Astrocyte of the hippocampus (primary cell): ENCODE measurements at places on chromosomes 1 and 21.

DNA sequence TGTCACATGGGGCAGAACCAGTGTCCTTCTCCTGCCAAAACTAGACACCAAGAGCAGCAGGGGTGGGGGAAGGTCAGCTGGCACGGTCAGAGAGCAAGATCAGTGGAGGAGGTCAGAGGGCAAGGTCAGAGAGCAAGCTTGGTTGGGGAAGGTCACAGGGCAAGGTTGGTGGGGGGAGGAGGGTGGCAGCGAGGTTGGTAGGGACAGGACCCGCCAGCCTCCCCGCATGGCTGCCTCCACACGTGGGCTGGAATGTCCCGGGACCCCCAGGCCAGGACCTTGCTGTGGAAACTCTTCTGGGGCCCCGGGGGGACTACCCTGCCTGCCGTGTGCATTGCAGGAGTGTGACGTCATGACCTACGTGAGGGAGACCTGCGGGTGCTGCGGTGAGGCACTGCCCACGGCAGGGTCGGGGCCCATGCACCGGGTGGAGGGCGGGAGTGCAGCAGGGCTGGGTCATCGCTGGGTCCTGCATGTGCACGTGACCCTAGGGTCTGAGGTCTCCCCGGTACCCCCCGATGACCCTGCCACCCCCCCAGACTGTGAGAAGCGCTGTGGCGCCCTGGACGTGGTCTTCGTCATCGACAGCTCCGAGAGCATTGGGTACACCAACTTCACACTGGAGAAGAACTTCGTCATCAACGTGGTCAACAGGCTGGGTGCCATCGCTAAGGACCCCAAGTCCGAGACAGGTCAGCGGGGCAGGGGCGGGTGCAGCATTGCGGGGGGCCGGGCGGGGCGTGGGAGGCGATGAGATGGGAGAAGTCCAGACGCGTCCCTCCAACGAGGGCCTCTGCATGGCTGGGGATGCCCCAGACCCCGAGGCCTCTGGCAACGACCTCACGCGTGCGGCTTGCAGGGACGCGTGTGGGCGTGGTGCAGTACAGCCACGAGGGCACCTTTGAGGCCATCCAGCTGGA is 27.3 kb downstream of the COL6A2 start:
- DNase-seq: no peak

GRCh38 chr1:153670257-153670858 is 435 bp downstream of the ILF2 start:
- no peak for DNase-seq

- DNase-seq: peak; percentile 72
Measured at GRCh38 chr1:34268311-34268954, 91.7 kb downstream of the C1orf94 start.

- DNase-seq: no peak
Measured at GRCh38 chr1:178434360-178434759, 62.4 kb downstream of the CLEC20A start.

DNA sequence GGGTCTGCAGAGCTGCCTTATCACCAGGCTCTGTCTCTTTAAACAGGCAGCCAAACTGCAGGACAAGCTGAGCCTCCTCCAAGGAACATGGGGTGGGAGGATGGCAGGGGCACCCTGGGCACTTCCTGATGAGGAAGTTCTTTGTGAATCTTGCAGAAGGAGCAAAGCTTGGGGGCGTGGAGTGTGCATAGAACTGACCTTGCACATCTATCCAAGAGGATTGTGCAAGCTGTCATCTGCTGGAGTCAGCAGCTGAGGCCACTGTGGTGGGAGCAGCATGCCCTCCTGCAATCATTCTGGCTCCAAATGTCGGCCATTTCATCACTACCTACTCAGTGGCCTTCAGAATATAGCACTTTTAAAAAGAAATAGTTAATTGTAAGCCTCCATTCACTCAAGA is 182.2 kb downstream of the AJAP1 start:
- DNase-seq: no peak

GRCh38 chr1:114176366-114176765 is 22.7 kb upstream of the SYT6 start:
- DNase-seq: no peak

DNA sequence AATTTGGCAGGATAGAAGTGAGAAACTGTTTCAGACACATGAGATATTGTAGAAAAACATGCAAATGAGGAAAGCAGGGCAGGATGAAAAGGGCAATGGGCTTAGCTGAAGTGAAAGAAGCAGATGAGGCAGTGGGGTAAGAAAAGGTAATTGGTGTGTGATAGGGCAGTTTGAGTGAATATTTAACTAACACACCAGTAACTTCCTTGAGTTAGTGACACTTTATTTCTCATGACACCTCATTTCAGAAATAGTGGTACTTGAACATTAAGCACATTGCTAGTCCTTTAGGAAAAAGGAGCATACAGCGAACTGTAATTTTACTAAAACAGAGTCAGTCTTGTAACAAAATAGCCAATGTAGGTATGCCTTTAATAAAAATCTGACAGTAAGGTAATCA is 415.0 kb downstream of the DPYD start:
- DNase-seq: no peak

GRCh38 chr1:150562446-150563339 is 13.5 kb downstream of the ADAMTSL4 start:
- peak; percentile 43 for DNase-seq

DNA sequence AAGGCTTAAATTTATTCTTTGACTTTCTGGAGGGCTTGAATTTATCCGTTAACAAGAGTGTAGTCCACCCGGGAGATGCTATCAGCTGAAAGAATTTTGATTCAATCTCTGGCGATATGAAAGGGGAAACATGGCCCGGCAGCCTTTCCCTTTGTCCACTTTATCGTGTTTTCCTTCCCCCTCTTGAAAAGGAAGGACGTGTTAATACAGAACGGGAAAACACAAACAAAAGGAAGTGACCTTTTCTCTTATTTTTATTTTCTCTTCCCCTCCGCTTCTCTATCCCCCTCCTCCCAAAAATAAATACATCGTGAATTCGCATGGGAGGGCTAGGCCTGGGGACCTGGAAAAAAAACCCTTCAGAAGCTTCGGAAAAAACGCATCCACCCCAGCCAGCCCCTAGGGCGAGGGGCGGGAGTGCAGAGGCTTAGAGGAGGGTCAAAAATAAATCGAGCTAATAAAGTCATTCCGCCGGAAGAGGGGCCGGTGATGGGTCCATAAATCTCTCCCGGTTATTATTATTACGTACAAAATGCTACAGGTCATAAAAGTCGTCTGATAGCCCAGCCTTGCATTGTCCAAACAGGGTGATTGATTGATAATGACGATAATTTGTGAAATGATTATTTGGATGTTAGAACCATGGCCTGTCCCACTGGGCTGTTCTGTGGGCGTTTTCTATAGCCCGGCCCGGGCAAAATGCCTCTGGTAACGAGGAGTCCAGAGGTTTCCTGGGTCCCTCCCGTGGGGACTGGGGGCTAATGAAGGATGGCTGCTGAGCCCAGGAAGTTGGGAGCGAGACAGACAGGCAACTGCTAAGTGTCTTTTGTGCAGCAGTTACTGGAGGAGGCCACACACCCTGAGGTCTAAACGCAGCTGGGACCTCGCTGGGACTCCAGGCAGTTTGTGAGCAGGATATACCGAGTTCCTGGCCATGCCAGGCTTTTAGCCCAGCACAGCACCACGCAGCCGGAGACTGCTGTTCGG is 179.4 kb downstream of the PRDM16 start:
- DNase-seq: peak; percentile 63

GRCh38 chr1:115299266-115299665 is 38.8 kb downstream of the NGF start:
- peak; percentile 61 for DNase-seq

DNA sequence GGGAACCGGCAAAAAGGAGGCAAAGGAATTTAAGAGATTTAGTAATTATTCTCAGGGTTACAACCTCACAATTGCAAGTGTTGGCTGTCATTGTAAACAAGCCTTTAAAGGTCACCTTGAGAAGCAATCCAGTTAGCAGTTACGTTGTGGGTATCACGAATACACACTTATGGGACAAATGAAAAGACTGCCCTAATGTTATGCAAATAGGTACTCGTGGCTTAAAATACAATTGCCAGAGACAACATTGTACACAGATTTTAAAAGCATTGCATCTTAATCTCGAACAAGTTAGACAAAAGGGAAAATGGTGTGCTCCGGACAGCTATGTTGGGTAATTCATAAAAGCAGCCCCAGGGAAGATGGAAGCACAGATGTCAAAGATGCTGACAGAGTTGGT is 120.5 kb upstream of the ZC3H12A start:
- no peak for DNase-seq

DNA sequence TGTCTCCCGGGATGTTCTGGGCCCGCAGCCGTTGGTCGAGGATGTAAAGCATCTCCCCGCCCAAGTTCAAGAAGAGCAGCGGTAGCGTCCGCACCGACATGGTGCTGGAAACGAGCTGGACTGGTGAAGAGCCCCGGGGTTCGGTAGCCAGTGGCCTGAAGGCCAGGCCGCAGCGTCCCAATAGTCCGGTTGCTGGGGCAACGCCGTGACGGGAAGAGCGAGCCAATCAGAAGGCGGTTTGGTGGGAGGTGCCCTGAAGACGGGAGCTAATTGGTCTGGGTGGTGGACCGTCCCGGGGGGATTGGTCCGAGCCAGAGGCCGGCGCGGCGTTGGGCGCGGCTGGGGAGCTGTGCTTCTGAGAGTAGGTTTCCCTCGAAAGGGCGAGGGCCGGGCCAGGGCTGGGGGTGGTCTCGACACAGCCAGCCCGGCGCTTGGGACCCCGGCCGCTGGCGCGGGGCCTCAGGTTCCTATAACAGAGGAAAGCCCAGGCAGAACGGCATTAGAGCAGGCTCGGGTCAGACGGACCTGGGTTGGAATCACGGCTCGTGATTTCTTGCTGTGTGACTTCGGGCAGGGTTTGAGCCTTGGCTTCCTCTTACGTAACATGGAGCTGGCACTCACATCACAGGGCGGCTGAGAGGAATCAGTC is at the start of gene OSCP1:
TSS of gene OSCP1 (minus strand) at position 182 of the 649 bp plus-strand sequence. CDS start at position 100, 82 bp downstream.
- peak; percentile 99 for DNase-seq

GRCh38 chr1:201175820-201176500 is 14.7 kb upstream of the IGFN1 start:
- DNase-seq: no peak

DNA sequence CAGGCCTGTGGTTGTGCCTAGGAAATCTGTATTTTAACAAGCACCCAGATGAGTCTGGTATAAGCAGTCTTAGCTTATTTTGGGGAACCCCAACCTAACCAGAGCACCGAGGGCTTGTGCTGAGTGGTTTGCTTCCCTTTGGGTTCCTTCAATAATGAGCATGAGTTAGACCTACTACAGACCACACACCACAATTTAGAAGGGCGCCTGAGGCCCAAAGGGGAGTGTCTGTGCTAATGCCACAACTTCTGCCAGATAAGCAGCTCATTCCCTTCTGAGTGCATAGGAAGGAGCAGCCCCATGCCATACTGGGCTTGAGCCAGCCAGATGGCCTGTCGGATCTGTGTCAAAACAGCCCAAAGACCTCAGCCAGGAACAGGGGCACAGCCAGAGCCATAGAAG is 15.4 kb upstream of the LSS start:
- DNase-seq: no peak

DNA sequence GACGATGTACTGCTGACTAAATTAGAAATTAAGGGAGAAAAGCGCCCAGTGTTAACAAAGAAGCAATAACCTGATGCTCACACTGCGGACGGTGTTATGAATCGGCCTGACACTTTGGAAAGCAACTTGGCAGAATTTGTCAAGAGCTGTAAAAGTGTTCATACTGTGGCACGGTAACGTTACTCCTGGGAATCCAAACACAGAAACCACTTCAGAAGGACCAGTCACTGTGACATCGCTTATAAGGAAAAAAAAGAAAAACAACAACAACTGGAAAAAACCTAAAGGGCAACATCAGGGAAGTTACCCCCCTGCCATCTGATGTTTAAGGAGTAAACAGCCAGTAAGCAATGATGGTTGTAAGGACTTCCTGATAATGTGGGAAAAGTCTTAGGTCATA is 27.7 kb downstream of the CAPZB start:
- peak; percentile 41 for DNase-seq

GRCh38 chr1:241926141-241926540 is 31.4 kb upstream of the BECN2 start:
- DNase-seq: no peak

- peak; percentile 45 for DNase-seq
Measured at GRCh38 chr1:87122243-87122642, 206.4 kb upstream of the LMO4 start.

GRCh38 chr1:224059897-224060427 is 53.9 kb upstream of the FBXO28 start:
- no peak for DNase-seq

GRCh38 chr1:169914531-169914930 is 20.8 kb upstream of the SCYL3 start:
- no peak for DNase-seq

DNA sequence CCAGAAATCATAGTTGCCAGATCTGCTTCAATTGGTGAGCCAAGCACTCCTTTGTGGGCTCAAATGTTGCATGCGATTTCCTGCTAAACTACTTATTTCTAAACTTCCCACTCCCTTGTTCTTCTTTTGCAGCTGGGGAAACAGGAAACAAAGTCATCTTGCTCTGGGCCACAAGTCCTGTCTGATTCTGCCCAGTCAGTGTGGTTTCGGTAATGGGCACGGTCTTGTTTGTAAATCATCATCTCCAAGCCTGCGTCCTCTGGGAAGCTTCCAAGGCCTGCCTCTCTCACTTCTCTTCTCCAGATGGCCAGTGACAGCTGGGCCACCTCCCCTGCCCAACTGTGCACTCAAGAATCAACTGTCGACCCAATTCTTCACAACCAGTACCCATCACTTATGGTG is 4.4 kb downstream of the S100A8 start:
- DNase-seq: no peak

GRCh38 chr1:157004806-157005205 is 40.7 kb downstream of the ARHGEF11 start:
- DNase-seq: no peak

DNA sequence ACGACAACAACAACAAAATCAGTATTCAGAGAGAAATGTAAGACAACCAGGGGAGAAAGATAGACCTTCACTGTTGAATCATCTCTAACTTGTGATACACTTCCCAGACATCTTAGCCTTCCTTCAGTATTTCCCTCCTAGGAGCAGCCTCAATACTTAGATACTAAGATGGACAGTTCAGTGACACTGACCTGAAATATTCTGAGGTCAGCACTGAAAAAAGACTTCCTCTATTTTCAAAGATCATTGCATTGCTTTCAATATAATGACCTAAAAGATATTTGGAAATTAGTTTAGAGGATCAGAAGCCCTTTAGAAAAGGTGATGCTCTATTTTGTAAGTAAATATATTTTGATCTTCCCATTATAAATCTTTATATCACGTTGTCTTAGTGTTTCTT is 101.0 kb downstream of the MRPL39 start:
- DNase-seq: no peak

DNA sequence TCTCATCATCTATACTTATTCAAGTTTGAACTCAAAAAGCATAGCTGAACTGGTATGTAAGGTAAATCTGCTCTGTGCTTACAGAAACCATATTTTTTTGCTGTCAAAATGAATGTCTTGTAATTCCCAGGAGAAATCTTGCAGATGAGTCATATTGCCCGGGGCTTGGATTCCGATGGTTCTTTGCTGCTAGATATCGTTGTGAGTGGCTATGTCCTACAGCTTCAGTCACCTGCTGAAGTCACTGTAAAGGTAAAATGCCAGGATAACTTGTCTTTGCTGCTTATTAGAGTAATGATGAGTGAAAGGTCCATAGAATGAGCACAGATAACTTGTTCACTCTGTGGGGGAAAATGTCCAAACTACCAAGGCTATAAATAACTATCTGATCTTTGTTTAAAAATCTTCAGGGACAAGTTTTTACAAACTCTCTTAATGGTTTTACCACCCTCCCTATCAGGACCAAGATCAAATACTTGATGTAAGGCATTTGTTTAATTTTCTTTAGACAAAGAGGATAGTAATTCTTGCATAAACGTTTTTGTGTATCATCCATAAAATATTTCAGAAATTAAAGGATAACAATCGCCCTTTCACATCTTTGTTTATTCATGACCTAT is 222.3 kb downstream of the TPR start:
- DNase-seq: peak; percentile 64

GRCh38 chr1:229015806-229016205 is 255.1 kb upstream of the RAB4A start:
- no peak for DNase-seq
